GM13976 (cell line): ENCODE measurements at places on chromosomes 7 and 10.
A peak's percentile ranks its signal among the peaks of the same experiment; 100 is the strongest.

DNA sequence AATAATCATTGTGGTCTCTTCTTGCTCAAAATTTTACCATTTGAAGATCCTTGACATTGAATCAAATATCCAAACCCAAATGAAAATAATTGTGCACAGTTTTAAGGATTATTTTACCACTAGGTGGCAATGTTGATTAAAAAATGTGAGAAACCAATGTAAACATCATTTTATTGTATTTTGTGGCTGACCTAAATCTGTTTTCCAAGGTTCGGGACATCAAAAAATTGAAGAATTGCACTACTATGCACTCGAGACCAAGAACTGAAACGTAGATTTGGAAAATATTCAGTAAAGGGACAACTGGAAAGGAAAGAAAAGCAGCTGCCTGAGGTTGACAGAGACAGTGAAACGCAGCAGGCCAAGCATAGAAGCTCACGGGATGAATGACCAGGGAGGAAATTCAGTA lies 259.3 kb downstream of the SNX13 start:
- no peak for DNase-seq

DNA sequence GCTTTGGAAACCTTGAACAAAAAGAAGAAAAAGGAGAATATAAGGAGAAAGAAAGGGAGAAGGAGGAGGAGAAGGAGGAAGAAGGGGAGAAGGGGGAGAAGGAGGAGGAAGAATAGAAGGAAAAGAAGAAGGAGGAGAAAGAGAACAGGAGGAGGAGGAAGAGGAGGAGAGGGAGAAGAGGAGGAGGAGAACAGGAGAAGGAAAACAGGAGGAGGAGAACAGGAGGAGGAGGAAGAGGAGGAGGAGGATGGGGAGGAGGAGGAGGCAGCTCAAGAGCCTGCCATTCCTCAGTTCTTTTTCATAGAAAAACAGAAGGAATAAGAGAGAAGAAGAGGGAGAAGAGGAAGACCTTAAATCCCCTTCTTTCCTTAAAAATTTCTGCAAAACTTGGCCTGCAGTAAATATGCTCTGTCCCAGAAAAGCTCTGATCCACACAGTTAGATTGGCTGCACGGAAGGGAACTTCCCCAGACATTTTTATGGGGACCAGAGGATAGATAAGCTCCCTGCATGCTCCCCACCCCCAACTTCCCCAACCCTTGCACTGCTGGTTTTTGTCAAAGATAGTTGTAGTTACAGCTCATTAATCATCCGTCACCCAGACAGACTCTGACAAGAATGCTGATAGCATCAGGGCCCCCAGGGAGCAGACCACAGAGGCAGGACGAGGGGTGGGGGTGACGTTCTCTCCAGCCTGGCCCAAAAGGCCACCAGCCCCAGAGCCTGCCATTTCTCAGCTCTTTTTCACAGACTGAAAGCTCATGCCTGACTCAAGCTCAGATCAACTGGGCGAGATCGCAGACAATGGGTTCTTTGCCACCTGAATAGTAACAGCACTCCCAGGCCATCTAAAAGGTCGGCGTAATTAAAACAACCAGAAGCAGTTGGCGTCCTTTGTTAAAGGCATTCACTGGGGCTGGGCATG lies 34.5 kb upstream of the LYZL1 start:
- peak; percentile 34 for DNase-seq

- DNase-seq = no peak
Measured at GRCh38 chr10:108632144-108632543, 1291.2 kb downstream of the XPNPEP1 start.

DNA sequence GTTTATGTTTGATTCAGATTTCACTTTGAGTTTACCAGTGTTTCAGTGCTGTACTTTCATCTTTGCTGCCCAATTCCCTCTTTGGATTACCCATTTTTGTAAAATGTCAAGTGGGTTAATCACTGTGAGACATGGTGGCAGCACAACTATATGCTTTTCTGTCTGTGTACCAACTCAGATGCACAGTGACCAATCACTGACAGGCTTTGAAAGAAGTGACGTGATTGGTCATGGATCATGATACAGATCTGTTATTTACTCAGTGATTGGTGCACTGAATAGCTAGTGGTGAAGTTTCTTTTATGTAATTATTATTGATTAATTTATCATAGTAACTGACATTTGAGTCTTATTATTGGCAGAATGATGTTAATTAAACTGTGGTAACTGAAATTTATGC lies 126.9 kb downstream of the SDK1 start:
- DNase-seq = no peak

- DNase-seq = peak; percentile 72
Measured at GRCh38 chr10:78407009-78407711, 373.5 kb downstream of the RPS24 start.

DNA sequence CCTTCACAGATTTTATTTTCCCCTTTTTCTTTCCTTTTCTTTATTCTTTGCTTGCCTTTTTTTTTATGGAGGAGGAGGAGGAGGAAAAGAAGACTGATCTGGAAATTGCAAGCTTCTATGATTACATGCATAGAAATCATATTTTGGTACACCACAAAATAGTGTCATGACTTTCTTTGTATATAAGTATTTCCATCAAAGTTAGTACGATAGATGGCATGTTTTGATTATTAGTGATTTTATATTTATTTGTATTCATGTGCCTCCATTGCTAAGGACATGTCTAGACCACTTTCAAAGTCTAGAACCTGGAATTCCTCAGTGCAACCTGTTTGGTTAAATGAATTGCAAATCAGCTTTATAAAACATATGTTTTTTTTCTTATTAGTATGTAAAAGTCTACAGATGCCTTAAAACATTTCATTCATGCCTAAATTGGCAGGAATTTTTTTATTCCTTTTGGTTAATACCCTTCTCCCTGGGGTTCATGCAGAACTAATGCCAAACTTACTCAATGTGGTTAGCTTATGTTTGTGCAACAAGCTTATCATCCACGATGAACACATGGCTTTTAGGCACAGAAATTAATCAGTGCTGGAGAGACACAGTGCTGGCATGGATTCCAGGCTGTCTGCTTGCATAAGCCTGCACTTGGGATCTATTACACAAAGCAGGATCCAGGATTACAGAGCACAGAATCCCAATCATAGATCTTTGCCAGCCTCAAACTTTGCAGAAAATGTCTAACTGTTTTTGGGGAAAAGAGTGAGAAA lies 213.1 kb downstream of the CHRM2 start:
- no peak for DNase-seq

GRCh38 chr7:11818281-11818680 lies 13.7 kb downstream of the THSD7A start:
- DNase-seq = no peak

- no peak for DNase-seq
Measured at GRCh38 chr7:148286150-148286549, 304.4 kb upstream of the C7orf33 start.
